Keratinocyte (primary cell): ENCODE measurements at places on chromosomes 5 and 9. TPM values are rescaled to one million over a fixed set of nuclear protein-coding genes. Genes with fewer than 3 reads are reported as not detected.

GRCh38 chr9:133059623-133060022, 2.2 kb upstream of the CEL start:
- DNase-seq, result no peak

DNA sequence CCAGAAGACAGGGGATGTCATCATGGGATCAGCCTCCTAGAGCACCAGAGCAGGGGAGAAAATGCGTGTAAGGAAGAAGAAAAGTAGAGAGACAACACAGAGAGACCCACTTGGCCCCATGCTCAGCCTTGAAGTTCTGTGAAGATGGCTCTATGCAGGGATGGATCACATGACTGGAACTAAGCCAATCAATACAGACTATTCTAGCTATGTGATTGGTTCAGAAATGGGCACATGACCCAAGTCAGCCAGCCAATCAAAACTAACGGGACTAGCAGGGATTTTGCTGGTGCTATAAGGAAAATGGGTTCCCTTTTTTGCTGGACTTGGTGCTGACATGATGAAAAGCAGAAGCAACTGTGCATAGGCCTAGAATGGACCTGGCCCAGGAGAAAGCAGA, 173.0 kb upstream of the TBC1D2 start:
- DNase-seq, result no peak

GRCh38 chr5:14775857-14776256, 95.7 kb downstream of the ANKH start:
- no peak for DNase-seq

GRCh38 chr5:147390654-147391225, 119.1 kb downstream of the DPYSL3 start:
- DNase-seq, result no peak

- DNase-seq, result no peak
These were observed 31.1 kb downstream of the TNC start for GRCh38 chr9:115086886-115087285.

The FBP2 gene
- polyA plus RNA-seq, result not detected in 3 replicates

GRCh38 chr9:14993061-14993800, 83.0 kb upstream of the FREM1 start:
- no peak for DNase-seq

The C5orf58 gene
- polyA plus RNA-seq, result not detected in 3 replicates

DNA sequence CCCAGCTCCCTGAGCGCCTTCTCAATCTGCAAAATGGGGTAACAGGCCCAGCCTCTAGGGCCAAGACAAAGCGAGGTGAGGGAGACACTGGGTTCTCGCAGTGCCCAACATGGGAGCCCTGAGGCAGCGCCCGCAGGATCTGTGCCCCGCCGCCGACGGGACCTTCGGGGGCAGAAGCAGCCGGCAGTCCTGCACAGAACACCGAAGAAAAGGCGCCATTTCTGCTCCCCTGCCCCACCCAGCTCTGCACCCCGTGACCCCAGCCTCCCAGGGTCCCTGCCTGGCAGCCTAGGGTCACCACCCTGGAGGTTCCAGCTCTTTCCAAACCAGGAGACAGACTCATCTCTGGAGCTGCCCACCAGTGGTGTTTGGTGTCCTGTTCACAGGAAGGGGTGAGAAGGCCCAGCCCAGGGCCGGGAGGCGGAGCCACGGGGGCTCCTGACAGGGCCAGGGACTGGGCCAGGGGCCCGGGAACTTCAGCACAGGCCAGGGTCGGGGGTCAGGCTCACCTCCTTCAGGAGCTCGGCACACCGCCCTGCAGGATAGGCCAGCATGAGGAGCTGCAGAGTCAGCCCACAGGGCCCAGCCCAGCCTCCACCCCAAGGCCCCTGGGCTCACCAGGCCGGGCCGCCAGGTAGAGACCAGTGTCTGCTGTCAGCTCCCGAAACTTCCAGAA, 3.3 kb downstream of the LCN8 start:
- no peak for DNase-seq

DNA sequence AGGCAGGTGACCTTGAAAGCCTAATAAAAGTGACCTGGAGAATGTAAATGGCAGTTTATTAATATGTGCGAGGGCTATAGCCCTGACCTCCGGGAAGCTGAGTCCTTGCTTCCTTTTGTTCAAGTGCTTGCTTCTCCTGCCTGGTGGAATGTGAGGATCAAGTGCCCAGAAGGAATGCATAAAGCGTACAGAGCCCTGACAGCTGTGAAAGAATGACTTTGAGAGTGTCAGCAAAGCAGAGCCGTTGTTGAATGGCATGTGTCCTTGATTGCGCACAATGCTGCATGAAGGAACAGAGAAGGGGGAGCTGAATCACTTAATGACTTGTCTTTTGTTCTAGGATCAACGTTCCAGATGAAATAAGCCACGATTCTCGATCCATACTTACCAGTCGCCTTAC, 133.0 kb downstream of the SLF1 start:
- no peak for DNase-seq

DNA sequence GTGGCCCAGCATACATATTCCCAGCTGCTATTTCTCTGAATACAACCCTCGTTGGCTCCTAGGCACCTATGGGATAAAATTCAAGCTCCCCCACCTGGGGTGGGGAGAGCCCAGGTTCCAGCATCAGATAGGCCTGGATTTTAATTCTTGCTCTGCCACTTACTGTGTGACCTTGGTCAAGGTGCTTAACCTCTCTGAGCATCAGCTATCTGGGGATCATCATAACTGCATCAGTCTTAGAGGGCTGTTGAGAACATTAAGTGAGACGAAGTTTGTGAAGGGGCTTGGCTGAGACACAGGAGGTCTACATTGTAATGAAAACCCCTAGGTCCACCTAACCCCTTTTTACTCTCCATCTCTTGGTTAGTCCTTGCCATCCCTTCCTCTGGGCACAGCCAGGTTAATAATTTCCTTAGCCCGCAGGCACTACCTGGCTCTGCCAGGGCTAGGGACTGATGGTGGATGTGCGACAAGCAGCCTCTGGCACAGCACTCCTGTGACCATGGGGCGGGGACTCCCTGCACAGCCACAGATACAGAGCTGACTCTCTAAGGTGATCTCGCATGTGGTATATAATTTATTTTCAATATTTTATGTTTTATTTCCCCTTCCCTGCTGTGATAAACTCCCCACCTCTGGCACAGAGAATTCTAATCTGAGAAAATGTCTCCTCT, 68.7 kb downstream of the CRB2 start:
- no peak for DNase-seq

DNA sequence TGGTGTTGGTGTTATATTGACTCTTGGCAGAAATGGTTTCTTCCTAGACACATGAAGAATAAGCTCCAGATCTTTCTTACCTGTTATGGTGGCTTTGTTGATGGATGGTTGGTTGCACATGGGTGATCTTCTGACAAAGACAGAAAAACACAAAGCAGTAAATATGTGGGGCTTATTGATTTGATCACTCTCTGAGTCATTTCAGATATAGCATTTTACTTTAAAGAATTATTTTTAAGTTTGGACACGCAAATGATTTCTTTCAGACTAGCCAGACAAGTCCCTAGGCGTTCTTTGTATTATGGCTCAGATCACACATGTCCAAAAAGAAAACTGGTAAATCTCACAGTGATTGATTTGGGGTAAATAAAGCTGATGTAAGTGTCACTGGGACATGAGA, 597.6 kb downstream of the RAB3C start:
- DNase-seq, result no peak

- no peak for DNase-seq
These were observed 404.0 kb downstream of the PDE4D start for GRCh38 chr5:59489551-59489950.

- no peak for DNase-seq
These were observed 133.6 kb downstream of the PTPRD start for GRCh38 chr9:10479172-10479571.

DNA sequence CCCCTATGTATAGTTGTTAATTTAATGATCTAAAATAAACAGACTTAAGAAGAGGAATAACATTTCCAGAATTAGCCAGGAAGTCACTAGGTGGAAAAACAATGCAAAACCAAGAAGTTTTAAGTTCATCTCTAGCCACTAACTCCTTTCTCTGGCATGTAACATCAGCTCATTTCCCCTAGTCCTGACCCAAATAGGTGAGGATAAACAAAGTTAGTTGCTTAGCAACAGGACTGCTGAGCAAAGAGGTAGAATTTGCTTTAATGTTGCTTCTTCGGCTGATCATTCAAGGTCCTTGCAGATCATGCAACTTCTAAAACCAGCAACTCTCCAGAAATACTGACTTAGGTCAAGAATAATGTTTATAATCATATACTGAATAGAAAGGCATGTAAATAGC, 675.8 kb downstream of the CETN3 start:
- no peak for DNase-seq

GRCh38 chr9:13677801-13678200, 398.3 kb upstream of the MPDZ start:
- no peak for DNase-seq

- DNase-seq, result no peak
These were observed 30.0 kb downstream of the FGD3 start for GRCh38 chr9:92977279-92977678.

DNA sequence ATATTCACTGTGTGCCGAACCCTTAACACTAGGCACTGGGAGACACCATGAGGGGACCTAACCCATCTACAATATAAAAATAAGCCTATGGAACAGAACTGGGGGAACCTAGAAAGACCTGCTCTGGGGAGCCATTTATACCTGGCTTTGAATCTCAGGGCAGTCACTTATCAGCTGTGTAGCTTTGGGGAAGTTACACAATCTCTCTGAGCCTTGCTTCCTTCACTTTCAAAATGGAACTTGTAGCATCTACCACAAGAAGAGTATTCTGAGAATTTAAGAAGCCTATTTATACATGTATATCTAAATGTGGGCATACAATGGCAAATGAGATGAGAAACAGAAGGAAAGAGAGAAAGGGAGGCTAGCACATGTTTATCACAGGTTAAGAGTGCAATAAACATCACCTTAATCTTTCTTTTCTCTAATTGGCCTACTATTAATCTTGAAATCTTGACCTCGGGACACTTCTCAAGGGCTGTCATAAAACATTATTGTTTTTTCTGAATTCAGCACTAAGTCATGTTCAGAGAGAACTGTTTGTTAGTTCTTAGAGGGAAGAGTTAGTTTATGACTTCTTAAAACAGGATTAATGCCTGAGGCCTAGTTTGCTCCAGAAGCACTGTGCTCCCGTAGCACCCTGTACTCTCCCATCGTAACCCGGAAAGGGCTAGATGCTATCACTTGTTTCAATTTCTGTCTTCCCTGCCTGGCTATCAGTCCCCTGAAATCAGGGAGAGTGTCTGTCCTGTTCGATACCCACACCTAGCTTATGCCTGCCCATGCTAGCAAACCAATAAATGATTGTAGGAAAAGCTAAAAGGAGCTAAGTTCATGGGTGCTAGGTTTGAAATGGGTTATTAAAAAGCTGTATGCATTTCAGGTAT, 606.4 kb upstream of the CLINT1 start:
- DNase-seq, result no peak

- no peak for DNase-seq
These were observed 243.6 kb downstream of the DENND1A start for GRCh38 chr9:123686131-123686828.

DNA sequence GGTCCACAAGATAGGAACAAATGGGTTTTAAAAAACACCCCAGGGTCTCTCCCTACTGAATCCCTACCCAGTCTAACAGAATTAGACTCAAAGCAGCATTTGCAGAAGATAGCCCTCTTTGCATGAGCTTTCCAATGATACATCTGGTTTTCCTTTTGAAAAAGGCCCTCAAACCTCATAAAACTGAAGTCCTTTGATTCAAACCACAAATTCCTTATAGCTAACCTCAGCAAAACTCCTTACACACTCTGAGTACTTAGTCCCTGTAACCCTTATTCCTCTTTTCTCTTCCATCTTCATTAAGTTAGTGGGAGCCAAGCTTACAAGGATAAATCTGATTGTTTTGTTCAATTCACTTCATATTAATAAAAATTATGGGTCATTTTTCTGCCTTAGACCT, 90.5 kb upstream of the TNC start:
- DNase-seq, result no peak

DNA sequence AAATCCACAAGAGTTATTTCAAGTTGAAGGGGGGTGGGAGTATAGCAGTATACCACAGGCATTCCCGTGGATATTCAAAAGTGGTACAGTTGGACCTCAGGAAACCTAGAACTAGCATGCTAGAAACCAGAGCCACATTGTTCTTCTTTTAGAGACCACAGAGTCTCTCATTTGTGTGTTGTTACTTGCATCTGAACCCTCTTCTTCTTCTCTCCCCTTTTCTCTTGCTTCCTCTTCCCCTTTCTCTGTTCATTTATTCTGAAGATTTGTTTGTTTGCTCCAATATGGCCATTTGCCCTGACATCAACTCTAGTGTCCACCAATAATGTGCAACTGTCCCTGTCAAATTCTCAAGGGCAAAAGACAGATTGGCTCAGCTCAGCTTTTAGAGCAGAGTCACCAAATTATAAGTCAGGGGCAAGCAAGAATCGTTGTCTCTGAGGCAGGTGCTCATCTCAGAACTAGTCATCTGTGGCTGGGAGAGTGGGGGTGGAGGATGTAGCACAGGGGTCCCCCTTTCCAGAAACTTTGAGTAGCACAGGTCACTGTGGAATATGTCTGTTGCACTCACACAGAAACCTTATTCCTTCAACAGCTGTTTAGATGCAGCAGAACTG, 321.1 kb downstream of the ARRDC3 start:
- DNase-seq, result no peak

DNA sequence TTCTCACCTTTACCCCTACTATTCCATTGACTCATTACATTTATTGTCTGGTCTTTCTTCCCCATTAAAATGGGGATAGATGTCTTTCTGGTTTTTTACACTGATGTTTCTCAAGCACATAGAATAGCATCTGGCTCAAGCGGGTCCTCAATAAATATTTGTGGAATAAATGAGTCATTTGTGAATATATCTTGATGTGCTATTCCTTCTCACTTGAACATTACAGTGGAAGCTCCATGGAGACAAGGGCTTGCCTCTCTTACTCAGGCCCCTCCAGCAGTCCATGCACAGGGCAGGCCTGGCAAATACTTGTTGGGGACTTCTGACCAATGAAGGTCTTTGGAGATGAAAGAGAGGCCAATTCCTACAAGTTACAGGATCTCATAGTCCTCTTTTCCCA, 151.7 kb upstream of the TAS2R1 start:
- DNase-seq, result no peak

The CARD9 gene
- 0.05 to 0.21 TPM (median 0.07 TPM) in 3 replicates for polyA plus RNA-seq

DNA sequence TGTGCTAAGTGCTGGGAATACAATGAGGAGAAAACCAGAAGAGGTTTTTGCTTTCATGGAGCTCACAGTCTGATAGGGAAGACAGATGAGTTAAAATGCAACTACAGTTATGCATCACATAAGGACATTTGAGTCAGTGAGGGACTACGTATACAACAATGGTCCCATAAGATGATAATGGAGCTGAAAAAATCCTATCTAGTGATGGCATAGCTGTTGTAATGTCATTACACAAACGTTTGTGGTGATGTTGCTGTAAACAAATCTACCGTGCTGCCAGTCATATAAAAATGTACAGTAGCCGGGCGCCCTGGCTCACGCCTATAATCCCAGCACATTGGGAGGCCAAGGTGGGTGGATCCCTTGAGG, 110.1 kb upstream of the RAD23B start:
- DNase-seq, result no peak

DNA sequence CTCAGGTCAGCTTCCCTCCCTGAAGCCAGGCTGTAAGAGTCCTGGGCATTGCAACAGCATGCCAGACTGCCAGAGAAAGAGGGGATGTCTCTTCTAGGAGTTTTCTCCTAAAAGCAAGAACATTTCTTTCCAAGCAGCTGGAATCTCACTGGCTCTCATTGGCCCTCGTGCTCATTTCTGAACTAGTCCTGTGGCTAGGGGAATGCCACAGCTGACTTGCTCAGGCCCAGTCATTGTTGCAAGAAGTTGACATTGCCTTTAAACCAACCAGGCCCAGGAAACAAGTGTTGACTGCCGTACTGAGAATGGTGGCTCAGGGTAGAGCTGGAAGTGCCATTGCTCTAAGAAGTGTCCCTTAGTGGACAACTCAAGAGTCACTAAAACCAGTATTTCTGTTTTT, 15.0 kb upstream of the CEP120 start:
- DNase-seq, result no peak

GRCh38 chr9:100725371-100725770, 147.5 kb downstream of the CAVIN4 start:
- DNase-seq, result no peak
